Mesenteric fat pad (tissue), 1 donor: ENCODE measurements at places on chromosomes 1 and 21. TPM values are rescaled to one million over a fixed set of nuclear protein-coding genes. Genes with fewer than 3 reads are reported as not detected.

BSND gene
- not detected for total RNA-seq

SPRR4 gene
- not detected for total RNA-seq

LMOD1 gene
- 26.5 TPM for total RNA-seq

RNF11 gene
- total RNA-seq, result 121 TPM

KLF17 gene
- not detected for total RNA-seq
